Islet precursor cell (in vitro differentiated cells): ENCODE measurements at places on chromosomes 1 and 21.

- no peak for DNase-seq
These were observed 16.2 kb upstream of the MYBPHL start for GRCh38 chr1:109322974-109323373.

DNA sequence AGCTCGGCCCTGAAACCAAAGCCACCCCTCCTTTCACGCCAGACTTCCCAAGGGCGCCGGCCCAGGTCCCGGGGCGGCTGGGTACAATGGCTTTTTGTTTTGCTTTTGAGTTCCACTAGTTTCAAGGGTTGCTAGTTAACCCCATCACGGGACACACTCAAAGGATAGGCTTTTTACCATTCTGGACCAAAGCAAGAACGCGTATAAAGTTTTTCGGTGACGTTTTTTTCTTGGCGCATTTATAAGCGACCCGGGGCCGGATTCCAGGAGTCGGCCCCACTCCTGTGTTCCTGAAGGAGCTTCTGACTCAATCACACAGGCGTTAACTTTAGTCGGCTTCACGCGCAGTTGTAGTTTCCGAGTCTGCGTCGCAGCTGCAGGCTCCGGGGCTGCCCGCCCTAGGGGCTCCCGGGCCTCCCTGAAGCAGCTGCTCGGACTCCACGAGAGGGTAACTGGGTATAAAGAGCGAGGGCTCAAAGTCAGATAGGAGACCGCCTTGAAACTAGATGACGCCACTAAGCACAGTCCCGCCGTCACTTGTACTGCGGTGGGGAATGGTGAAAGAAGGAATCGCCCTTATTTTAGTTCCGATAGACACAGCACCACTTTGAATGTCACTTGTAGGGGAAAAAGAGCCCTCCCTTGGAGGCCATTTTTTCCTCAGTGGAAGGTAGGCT, 707 bp upstream of the KLHL21 start:
- peak; percentile 84 for DNase-seq

DNA sequence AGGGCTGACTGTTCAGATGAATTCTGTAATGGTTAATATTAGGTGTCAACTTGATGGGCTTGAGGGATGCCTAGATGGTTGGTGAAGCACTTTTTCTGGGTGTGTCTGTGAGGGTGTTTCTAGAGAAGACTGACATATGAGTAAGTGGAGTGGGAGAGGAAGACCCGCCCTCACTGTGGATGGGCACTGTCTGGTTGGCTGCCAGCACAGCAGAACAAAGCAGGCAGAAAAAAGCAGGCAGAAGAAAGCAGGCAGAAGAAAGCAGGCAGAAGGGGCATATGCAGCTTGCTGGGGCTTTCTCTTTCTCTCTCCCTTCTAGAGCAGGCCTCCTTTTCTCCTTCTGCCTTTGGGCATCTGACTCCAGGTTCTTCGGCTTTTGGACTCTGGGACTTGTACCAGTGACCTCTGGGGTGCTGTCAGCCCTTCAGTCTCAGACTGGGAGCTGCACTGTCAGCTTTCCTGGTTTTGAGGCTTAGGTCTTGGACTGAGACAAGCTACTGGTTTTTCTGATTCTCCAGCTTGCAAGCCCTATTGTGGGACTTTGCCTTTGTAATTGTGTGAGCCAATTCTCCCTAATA, 42.9 kb upstream of the CD2 start:
- peak; percentile 74 for DNase-seq

- DNase-seq: no peak
These were observed 41.1 kb downstream of the ZNF678 start for GRCh38 chr1:227604446-227604845.

GRCh38 chr1:29392036-29392435, 155.7 kb downstream of the PTPRU start:
- DNase-seq: peak; percentile 38

- no peak for DNase-seq
These were observed 18.8 kb downstream of the ELF3 start for GRCh38 chr1:202029171-202029665.

DNA sequence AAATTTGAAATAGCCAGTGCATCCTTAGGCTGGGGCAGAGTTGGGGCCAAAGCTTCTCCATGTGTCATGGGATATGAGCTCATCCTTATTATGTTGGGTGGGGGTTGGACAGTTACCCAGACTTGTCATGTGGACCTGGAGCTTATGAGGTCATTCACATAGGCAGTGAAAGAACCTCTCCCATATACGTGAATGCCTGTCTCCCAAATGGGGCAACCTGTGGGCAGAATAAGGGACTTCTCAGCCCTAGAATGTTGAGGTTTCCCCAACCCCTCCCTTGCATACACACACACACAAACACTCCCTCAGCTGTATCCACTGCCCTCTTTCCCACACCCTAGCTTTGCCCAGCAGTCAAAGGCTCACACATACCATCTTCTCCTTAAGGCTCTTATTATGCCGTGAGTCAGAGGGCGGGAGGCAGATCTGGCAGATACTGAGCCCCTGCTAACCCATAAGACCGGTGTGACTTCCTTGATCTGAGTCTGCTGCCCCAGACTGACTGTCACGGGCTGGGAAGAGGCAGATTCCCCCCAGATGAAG, 2.3 kb upstream of the IVL start:
- peak; percentile 64 for DNase-seq

DNA sequence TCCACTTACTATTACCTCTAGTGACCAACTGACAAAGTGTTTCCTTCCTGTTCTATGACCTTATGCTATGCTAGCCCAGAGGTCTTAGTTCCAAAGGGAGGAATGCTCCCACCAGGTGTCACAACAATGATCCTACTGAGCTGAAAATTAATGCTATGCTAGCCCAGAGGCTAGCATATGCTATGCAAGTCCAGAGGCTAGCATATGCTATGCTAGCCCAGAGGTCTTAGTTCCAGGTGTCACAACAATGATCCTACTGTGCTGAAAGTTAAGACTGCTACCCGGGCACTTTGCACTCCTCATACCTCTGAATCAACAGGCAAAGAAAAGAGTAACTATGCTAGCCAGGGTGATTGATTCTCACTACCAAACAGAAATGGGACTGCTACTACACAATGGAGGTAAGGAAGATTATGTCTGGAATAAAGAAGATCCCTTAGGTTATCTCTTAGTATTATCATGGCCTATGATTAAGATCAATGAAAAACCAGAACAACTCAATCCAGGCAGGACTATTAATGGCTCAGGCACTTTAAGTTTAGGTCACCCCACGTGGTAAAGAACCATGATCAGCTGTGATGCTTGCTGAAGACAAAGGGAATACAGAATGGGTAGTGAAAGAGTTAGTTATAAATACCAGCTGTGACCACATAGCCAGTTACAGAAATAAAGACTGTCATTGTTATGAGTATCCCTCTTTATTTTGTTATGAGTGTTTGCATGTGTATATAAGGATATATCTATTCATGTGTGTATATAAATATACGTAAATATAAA, 114.1 kb downstream of the CSMD2 start:
- no peak for DNase-seq

- DNase-seq: no peak
These were observed 188.2 kb downstream of the GRIK1 start for GRCh38 chr21:29751473-29752185.

DNA sequence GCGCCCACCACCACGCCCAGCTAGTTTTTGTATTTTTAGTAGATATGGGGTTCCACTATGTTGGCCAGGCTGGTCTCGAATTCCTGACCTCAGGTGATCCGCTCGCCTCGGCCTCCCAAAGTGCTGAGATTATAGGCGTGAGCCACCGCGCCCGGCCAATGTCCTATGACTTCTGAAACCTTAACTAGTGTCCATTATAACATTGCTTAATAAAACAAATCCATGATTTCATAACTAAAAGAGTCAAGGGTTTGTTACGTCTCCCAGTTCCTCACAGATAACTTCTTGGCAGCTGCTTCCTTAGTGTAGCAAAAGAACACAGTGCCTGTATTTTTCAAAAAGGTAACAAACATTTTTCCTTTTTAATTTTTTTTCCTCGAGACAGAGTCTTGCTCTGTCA, 53.6 kb downstream of the FBXO42 start:
- DNase-seq: no peak

- DNase-seq: no peak
These were observed 32.5 kb downstream of the PADI2 start for GRCh38 chr1:17086751-17087150.

- DNase-seq: peak; percentile 48
These were observed 203.9 kb downstream of the TOMM20 start for GRCh38 chr1:234924450-234925355.

- DNase-seq: peak; percentile 65
These were observed 390.6 kb downstream of the KCTD3 start for GRCh38 chr1:215957663-215958062.

DNA sequence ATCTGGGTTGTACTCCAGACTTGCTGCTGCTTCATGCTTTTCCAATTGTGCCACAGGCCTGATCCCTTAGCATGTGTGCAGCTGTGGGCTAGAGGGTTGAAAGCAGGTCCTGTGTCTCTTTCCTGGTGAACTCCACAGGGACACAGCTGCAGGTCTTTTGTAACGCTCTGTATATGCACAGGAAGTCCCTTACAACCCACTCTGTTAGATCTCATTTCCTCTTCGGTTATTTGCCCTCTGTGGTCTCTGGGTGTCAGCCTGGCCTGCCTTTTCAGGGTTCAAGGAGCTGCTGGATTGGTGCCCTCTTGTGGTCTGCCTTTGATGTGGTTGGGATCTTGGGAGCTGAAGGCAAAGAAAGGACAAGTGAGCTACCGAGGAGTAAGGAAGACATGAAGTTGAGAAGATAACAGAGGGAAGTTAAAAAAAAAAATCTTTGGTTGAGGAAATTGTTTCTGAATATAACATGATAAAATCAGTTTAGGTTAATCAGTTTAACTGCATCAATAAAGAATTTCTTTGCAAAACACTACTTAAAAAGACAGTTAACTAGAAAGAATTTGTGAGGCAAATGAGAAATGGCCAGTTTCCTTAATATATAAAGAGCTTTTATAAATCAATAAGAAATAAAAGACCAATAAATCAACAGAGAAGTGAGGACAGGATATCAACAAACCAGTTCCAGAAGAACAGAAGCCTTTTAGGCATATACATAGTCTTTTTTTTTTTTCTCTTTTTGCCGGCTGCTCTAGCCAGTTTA, 44.1 kb downstream of the UCK2 start:
- DNase-seq: no peak

- no peak for DNase-seq
These were observed 135.4 kb upstream of the SLC44A3 start for GRCh38 chr1:94684690-94685250.

- no peak for DNase-seq
These were observed 161.7 kb downstream of the PLPP3 start for GRCh38 chr1:56417646-56418045.

DNA sequence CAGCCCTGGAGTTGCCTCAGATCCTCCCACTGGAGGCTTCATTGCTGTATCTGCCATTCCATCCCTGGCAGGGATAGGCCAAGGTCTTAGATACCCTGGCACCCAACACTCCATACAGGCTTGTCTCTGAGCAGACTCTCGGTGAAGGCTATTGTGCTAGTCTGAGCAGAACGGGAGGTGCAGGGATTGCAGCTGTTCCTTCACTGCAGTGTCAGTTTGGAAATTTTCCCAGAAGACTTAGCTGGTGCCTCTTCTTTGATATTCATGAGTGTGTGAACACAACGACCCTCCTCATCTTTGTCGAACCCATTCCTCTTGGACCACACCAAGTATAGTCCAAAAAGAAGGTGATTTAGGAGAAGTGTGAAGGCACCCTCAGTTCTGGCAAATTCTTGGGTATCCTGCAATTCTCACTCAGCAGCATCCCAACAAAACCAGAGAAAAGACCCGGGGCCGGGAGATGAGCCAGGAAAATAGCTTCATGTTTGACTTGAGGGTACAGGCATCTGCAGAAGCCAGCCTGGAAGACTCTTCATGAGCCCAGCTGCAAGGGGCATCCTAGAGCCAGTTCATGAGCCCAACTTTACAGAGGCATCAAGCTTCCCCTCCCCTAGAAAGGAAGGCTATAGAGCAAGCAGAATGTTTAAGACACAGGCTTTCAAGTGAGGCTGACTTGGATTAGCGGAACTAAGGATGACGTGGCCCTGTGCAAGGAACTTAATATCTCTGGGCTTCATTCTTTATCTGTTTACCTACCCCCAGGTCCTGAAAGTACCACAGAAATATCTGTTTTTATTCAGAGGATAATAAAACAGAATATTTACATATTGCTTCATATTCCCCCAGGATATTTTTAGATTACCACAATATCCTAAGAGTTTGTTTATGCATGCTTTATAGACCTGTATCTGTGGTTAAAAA, 38.8 kb upstream of the HAO2 start:
- DNase-seq: no peak

- no peak for DNase-seq
These were observed 1386.0 kb upstream of the ADGRL4 start for GRCh38 chr1:80392529-80392928.

- no peak for DNase-seq
These were observed 97.7 kb downstream of the CRYAA start for GRCh38 chr21:43266534-43266933.

DNA sequence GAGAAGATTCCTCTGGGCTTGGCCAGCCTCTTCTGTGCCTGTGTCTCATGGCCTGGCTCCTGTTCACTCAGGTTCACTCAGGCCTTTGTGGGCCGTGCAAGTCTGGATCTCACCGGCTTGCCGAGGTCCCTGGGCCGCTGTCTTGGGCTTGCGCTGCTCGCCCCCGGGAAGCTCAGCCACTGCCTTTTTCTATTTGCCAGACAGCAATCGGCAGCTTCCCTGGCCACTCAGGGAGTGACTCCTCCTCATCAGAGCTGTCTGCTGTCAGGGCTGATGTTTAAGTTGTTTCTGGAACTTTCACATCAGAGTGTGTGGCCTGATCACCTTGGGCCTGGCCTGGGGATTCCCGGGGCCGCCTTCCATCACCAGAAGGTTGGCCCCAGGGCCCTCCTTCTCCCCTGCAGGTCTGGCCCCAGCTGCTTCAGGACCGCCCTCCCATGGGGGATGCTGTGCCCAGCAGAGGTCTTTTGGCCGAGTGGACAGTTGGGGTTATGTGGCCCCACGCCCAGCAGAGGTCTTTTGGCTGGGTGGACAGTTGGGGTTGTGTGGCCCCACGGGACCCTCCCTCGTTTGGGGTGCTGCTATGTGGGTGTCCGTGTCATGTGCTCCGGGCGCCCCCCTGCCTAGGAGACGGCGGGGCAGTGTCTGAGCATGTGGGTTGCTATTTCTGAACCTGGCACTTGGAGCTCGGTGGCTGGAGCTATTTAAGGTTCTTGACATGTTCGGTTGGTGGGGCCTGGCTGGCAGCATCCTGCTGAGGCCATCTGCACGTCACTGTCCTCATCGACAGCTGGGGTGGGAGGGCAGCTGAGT, 12.5 kb downstream of the SLX9 start:
- no peak for DNase-seq

DNA sequence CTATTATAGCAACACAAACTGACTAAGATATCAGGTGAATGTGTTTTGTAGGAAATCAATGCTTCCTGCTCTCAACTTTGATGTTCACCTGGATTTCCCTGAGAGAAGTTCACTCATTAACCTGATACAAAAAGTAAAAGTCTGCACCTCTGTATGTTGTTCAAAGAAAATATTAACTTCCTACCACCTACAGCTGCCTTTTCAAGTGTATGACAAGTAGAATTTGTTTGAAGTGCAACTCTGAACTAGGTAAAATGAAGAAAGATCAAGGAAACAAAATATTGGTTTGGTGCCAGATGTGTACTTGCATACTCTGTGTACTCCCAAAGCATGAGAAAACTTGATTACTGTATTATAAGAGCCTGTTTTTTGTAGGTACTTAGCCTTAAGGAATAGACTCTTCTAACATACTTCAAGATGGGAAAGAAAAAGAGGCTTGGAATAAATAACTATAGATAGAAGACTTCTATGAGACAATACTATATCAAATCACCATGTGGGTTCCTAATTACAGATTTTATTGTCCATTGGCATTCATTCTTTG, 193.4 kb downstream of the APP start:
- DNase-seq: no peak
